Amniotic stem cell (primary cell): ENCODE measurements at places on chromosomes 7 and 10.

GRCh38 chr10:73788864-73789658, 3.7 kb downstream of the ZSWIM8 start:
- no peak for DNase-seq

DNA sequence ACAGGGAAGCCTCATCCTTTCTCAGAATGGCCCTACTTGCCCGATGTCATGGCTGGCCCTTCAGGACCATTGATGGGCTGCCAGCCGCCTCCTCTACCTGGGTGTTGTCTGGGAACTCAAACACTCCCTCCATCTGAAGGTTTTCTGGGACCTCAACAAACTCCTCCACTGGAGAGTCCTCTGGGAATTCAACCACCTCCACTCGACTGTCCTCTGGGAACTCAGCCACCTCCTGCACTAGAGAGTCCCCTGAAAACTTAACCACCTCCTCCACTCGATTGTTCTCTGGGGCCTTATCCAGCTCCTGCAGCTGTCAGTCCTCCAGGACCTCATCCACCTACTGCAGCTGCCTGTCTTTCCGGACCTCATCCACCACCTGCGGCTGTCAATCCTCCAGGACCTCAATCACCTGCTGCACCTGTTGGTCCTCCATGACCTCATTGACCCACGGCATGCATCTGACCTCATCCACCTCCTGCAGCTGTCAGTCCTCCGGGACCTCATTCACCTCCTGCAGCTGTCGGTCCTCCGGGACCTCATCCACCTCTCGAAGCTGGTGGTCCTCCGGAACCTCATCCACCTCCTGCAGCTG, 37.1 kb downstream of the MAT1A start:
- DNase-seq, result no peak

GRCh38 chr10:53395449-53395848, 622.9 kb upstream of the MBL2 start:
- no peak for DNase-seq

GRCh38 chr10:123986736-123987135, 95.1 kb upstream of the CPXM2 start:
- no peak for DNase-seq

GRCh38 chr10:87579563-87579962, 74.9 kb downstream of the MINPP1 start:
- no peak for DNase-seq

DNA sequence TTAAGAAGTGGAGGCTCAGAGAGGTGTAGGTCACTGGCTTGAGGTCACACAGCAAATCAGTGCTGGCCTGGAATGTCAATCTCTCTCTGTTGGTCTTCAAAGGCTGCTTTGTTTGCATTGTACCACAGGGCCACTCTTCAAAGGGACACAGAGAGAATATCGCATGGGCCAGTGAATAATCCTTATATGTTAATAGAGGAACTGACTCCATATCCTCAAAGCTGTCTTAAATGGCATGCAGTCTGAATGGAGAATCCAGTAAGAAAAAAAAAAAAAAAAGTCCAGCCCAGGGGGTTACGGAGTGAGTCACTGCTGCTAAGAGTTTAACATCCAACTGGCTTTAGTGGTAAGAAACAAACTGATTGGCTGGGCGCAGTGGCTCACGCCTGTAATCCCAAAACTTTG, 54.1 kb downstream of the NRAP start:
- no peak for DNase-seq

DNA sequence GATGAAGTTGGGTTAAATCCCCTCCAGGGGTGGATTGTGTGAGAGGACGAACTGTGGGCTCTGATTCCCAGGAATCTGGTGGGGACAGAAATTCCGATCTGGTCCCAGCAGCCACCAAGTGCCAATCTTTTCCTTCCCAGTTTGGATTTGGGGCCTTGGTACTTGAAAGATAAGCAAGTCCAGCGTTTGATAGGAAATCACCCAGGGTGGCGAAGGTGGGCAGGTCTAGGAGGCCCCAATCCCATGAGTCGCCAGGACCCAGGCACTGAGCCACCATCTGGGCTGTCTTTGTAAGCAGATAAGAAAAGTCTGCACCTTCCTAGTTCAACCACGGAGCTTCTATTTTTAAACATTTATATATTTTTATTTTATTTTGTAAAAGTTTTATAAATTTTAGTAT, 122.6 kb upstream of the LSM8 start:
- DNase-seq, result no peak

- DNase-seq, result no peak
Observed at GRCh38 chr10:32411797-32412498, 34.0 kb upstream of the CCDC7 start.

- DNase-seq, result no peak
Observed at GRCh38 chr7:157806711-157807110, 469.9 kb downstream of the DNAJB6 start.

DNA sequence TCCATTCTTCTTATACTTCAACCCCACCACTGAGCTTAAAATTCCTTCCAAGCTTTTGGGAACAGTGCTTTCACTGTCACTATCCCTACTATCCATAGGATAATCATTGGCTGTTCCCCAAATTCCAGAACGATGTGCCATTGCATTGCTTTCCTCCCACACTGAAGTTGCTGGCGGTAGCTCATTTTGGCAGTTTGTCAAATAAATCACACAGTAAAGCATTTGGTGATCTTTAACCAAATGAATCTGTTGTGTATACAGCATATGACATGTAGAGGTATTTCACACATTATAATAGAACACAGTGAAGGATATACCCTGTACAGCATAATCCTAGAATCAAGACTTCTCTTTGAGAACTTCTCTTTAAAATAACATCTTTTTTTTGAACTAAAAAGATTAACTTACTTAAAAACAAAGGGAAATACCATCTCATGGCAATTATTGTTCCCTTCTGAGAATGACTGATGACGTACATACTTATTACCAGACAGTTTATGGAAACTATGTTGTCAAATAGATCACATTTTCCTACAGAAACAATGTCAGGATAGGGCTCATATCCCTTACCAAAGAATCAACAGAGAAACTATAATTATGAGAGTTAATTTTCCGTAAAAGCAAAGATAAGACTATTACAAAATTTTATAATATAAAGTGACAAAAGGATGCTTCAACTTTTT, 93.6 kb downstream of the CTNNA3 start:
- peak; percentile 78 for DNase-seq

DNA sequence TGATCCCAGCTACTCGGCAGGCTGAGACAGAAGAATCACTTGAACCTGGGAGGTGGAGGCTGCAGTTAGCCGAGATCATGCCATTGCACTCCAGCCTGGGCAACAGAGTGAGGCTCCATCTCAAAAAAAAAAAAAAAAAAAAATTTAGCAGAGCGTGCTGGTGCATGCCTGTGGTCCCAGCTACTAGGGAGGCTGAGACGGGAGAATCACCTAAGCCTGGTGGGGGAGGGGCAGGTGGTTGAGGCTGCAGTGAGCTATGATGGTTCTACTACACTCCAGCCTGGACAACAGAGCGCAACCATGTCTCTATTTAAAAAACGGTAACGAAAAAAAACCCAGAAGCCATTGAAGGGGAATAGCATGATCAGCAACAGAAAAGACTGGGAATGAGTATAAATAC, 89.9 kb downstream of the ARHGAP12 start:
- DNase-seq, result no peak

DNA sequence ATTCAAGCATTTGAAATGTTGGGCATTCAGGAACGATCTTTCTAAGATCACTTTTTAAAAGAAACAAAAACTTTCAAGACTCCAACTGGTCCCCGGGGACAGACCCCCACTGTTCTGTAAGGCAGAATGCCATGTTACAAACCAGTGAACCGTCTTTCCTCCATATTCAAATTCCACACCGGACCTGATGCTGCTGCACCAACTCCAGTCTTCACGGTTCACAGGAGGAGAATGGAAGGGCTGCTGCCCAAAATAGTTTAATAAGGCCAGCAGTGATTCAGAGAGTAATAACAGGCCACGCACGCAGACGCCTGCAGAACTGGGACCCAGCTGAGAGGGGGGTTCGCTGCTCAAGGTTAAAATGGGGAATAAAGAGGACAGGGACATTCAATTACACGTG, 47.2 kb downstream of the OSBPL3 start:
- DNase-seq, result no peak

DNA sequence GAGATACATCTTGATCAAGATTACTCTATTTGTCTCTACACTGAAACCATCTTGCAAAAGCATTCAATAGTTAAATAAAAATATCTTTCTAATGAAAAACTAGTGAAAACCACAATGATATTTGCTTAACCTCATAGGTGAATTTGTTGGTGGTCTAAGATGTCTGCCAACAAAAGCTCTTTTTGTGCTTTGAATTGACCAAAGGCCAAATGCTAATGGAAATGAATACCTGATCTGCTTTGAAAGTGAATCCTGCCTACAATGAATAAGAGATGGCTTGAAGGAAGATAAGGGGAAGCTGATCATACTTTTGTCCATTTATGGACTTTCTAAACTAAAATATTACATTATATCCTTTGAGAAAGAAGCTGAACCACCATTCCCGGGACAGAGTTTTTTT, 228.9 kb upstream of the ETV1 start:
- no peak for DNase-seq

- no peak for DNase-seq
Observed at GRCh38 chr10:15329437-15329836, 41.7 kb downstream of the FAM171A1 start.

- no peak for DNase-seq
Observed at GRCh38 chr10:79001082-79001885, 67.5 kb upstream of the ZMIZ1 start.

DNA sequence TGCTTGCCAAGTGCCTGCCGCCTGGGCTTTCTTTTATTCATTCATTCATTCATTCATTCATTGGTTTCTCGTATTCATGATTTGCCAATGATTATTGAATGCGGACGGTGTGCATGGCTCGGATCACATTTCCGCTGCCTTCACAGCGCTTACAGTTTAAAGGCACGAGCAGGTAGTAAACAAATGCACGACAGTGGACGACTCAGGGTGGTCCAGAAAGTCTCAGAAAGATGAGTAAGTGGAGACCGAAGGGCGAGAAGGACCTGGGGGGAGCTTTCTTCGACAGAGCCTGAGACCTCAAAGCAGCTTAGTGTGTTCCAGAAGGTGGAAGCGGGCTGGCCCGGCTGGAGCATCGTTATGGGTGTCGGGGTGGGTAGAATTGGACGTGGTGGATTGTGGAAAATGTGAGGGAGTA, 506 bp downstream of the MCM10 start:
- no peak for DNase-seq

GRCh38 chr10:21030091-21030490, 133.0 kb upstream of the NEBL start:
- DNase-seq, result no peak

GRCh38 chr7:1942941-1943289, 272.8 kb downstream of the ELFN1 start:
- no peak for DNase-seq
